H9 (cell line): ENCODE measurements at places on chromosomes 12 and 14. TPM values are rescaled to one million over a fixed set of nuclear protein-coding genes. Genes with fewer than 3 reads are reported as not detected.

The PPP1R36 gene
- total RNA-seq: 0.50 and 0.66 TPM in 2 replicates

The KRT73 gene
- total RNA-seq: not detected in 2 replicates

The ADIPOR2 gene
- total RNA-seq: 44.2 and 45.3 TPM in 2 replicates

The PPP4R4 gene
- 3.9 and 5.1 TPM in 2 replicates for total RNA-seq

The BCL2L2 gene
- total RNA-seq: 8.4 and 8.8 TPM in 2 replicates

The KIF26A gene
- 43.0 and 44.2 TPM in 2 replicates for total RNA-seq

The CLEC6A gene
- 0.17 and 0.37 TPM in 2 replicates for total RNA-seq

The SIX6 gene
- total RNA-seq: not detected in 2 replicates

The GUCY2C gene
- total RNA-seq: 1.3 and 1.9 TPM in 2 replicates

The TMTC1 gene
- total RNA-seq: 16.1 TPM in 2 replicates

The PIK3C2G gene
- not detected in 2 replicates for total RNA-seq

The DLK1 gene
- 2.8 and 3.2 TPM in 2 replicates for total RNA-seq

The RAPGEF3 gene
- 5.6 and 7.4 TPM in 2 replicates for total RNA-seq

The C14orf180 gene
- total RNA-seq: not detected in 2 replicates

The KRT77 gene
- total RNA-seq: not detected in 2 replicates

The INHBC gene
- total RNA-seq: not detected in 2 replicates

The STAC3 gene
- total RNA-seq: 2.0 and 2.8 TPM in 2 replicates

The ALG10B gene
- 4.2 and 6.8 TPM in 2 replicates for total RNA-seq

The EFS gene
- 31.9 and 32.1 TPM in 2 replicates for total RNA-seq

The FGF6 gene
- not detected in 2 replicates for total RNA-seq

The RPS6KA5 gene
- total RNA-seq: 3.7 and 3.8 TPM in 2 replicates

The TRPV4 gene
- total RNA-seq: 4.9 TPM in 2 replicates

The TEX52 gene
- total RNA-seq: 0.20 TPM in 2 replicates

The ENDOU gene
- total RNA-seq: not detected in 2 replicates

The CCDC197 gene
- not detected in 2 replicates for total RNA-seq

The RAB3IP gene
- 44.9 and 45.5 TPM in 2 replicates for total RNA-seq

The HAL gene
- total RNA-seq: 0.11 and 0.35 TPM in 2 replicates
